ENCODE measurements at places on chromosomes 5 and 9. TPM values are rescaled to one million over a fixed set of nuclear protein-coding genes. Genes with fewer than 3 reads are reported as not detected.

HAND1 gene
- not detected for total RNA-seq

WDR38 gene
- total RNA-seq = not detected

TAF11L12 gene
- 0.14 TPM for total RNA-seq

PTGER4 gene
- total RNA-seq = 0.94 TPM

C9orf153 gene
- not detected for total RNA-seq

All from A549 treated with RU486 at 1 μM for 4 hours (cell line).